ENCODE measurements at places on chromosomes 2 and 18.

- no peak for DNase-seq
Measured at GRCh38 chr2:54486766-54487165, 30.6 kb downstream of the SPTBN1 start.

DNA sequence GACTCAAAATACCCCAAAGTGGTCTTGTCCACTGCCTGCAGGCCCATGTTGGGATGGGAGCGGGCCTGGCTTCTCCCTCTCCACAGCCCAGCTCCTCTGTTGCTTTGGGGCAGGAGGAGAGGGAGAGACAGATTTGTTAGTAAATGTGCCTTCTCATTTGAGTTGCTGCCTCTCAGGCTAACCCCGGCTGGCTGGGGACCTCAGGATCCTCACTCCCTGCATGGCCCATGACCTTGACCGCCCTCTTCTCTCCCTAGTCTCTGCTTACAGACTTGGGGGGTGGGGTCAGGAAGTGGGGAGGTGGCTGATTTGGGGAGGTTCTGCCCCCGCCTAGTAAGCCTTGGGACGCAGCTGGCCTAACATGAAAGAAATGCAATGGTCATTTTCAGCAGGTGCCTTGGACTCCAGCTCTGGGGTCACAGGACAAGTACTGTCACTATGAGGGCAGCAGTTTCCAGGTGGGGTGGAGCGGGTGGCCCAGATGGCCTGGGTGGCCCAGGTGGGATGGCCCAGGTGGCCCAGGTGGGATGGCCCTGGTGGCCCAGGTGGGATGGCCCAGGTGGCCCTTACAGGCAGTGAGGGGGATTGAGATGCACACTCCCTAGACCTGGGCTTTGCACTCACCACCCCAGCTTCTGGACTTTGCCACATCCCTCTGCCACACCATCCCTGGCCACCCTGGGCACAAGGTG is 24.1 kb downstream of the HJURP start:
- DNase-seq = no peak

GRCh38 chr2:72134997-72135800 is 12.5 kb downstream of the CYP26B1 start:
- no peak for DNase-seq

DNA sequence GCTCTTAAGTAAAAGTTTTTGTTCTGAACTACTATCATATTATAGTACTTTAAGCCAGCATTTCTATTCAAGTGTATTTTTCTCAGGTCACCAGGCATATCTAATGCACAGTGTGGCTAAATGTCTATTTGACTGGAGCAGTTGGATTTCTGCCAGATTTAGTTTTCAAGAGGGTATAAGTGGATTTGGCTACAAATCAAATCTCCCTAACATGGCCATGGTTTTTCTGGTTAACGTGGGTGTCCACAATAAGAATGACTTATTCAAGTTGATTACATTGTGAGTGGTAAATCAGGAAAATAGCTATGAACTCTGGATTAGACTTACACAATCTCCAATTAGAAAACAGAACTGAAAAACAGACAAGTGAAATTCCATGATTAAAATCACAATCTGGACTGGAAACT is 5.7 kb upstream of the CHN1 start:
- DNase-seq = no peak

Data from T-cell (primary cell).